ENCODE measurements at places on chromosomes 1 and 21.
A peak's percentile ranks its signal among the peaks of the same experiment; 100 is the strongest.

DNA sequence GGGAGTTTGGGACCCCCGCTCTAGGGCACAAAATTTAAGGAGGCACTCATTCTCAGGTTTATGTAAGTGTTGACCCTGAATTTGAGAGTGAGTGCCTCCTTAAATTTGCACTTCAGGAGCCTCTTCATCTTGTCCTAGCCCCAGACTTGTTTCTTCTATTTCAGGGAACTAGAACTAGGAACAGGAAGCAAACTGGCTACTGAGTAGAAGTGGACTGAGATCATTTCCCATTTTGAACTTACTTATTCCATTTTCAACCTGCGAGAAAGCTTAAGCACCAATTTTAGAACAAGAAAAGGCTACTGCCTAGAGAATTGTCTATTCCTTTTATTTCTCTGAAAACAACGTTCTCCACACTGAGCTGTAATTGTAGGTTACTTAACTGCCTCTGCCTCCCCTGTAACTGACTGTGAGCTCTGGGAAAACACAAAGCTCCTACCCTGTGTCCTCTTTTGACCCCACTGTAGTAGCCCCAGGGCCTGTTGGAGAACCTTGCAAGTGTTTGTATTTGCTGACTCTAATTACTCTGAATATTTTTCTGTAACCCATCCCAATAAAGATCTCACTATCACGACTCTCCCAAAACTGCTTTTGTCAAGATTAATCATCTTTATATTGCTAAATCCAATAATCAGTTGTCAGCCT is 2.5 kb downstream of the PPT1 start:
- no peaks in the 10 kb centered on the region for H3K36me3 ChIP-seq
- H3K27ac ChIP-seq: no peak overlapping the region
- H3K4me1 ChIP-seq: peaks cover 5% of the 10 kb centered on the region

- H3K27me3 ChIP-seq: no peaks in the 10 kb centered on the region
- peak; percentile 64 for DNase-seq
- peaks cover 97% of the 10 kb centered on the region for H3K4me1 ChIP-seq
- H3K36me3 ChIP-seq: no peaks in the 10 kb centered on the region
Observed at GRCh38 chr1:19453741-19454201, 31.6 kb downstream of the CAPZB start.

DNA sequence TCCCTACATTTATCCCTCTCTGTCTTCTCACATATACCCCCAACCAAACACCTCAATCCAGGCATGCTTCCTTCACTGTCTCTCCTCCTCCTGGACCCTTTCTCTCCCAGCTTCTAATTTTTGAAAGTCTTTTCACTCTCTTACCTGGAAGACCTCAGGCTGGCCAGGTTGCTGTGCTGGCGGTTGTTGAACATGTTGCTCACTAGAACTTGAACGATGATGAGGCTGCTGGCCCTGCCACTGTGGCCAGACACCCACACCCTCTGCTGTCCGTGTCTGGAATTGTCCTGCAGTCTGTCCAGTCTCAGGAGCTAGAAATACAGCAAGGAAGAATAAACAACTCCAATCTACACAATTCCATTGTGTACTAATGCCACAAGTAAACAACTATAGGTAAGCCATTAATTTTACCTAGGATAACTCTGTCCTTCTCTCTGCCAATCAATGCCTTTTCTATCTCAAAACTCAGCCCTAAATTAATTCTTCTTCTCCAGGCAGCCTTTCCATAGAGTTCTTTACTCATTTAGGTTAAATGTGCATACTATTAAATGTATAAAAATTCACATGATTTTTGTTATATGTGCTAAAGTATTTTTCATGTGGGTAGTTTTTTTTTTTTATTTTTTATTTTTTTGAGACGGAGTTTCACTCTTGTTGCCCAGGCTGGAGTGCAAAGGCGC is 5.1 kb upstream of the CTSK start:
- peaks cover 48% of the 10 kb centered on the region for H3K36me3 ChIP-seq
- DNase-seq: peak; percentile 74
- H3K27ac ChIP-seq: no peak overlapping the region
- no peaks in the 10 kb centered on the region for H3K27me3 ChIP-seq

- H3K36me3 ChIP-seq: no peaks in the 10 kb centered on the region
- DNase-seq: no peak
- H3K4me1 ChIP-seq: peaks cover 10% of the 10 kb centered on the region
- no peak overlapping the region for H3K4me3 ChIP-seq
Observed at GRCh38 chr1:94143809-94144176, 22.8 kb upstream of the ABCA4 start.

DNA sequence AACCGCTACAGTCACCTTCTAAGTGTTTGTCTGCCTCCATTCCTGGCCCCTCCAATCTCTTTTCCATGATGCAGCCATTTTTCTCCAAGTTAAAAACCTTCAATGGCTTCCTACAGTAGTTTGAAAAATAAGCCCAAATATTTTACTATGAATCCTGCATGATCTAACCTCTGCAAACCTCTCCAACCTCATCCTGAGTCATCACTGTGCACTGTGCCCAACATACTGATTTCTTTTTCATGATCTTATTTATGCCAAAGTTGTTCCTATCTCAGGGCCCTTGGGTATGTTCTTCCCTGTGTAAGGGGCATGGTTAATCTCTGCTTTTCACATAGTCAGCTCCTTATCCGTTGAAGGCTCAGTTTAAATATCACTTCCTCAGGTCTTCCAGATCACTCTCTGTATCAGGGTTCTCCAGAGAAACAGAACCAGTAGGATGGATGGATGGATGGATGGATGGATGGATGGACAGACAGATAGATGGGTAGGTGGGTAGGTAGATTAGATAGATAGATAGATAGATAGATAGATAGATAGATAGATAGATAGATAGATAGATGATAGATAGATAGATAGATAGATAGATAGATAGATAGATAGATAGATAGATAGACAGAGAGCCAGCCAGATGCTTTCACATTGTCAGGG is 18.1 kb upstream of the PTPN14 start:
- H3K27ac ChIP-seq: no peak overlapping the region
- H3K4me1 ChIP-seq: peaks cover 15% of the 10 kb centered on the region
- no peaks in the 10 kb centered on the region for H3K27me3 ChIP-seq
- no peak for DNase-seq
- H3K36me3 ChIP-seq: no peaks in the 10 kb centered on the region

- no peaks in the 10 kb centered on the region for H3K27me3 ChIP-seq
- no peak for DNase-seq
- peaks cover 53% of the 10 kb centered on the region for H3K4me1 ChIP-seq
- peak overlapping the region; percentile 95 for H3K27ac ChIP-seq
- H3K36me3 ChIP-seq: peaks cover 8% of the 10 kb centered on the region
- H3K4me3 ChIP-seq: peak overlapping the region; percentile 90
Observed at GRCh38 chr1:207049514-207049913, 1.5 kb downstream of the YOD1 start.

GRCh38 chr1:203219934-203220333 is 9.5 kb downstream of the CHIT1 start:
- H3K27ac ChIP-seq: no peak overlapping the region
- no peaks in the 10 kb centered on the region for H3K36me3 ChIP-seq
- H3K4me3 ChIP-seq: no peak overlapping the region

- no peaks in the 10 kb centered on the region for H3K4me1 ChIP-seq
- H3K36me3 ChIP-seq: peaks cover 17% of the 10 kb centered on the region
- no peak overlapping the region for H3K4me3 ChIP-seq
- H3K27me3 ChIP-seq: no peaks in the 10 kb centered on the region
- H3K27ac ChIP-seq: no peak overlapping the region
- no peak for DNase-seq
Observed at GRCh38 chr1:61853583-61853982, 111.3 kb downstream of the PATJ start.

DNA sequence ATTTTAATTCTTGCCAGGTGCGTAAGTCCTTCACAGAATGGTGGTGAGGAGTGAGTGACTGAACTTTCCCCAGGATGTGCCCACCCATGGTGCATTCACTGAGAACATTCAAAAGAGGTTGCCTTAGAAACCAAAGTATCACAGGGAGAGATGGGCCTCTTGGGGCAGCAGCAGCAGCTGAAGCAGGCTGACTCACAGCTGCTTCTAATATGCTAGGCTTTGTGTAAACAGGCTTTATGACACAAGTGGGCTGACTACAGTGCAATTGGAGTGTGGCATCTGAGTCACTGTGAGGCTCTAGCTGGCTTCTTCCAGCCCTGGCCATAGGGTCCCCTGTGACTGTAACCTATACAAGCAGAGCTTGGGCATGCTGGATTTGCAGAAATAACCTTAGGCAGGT is 12.6 kb downstream of the PIGP start:
- no peak overlapping the region for H3K4me3 ChIP-seq
- no peaks in the 10 kb centered on the region for H3K27me3 ChIP-seq
- peaks cover 7% of the 10 kb centered on the region for H3K36me3 ChIP-seq
- H3K4me1 ChIP-seq: peaks cover 11% of the 10 kb centered on the region
- no peak for DNase-seq

GRCh38 chr1:164780863-164781262 is 221.9 kb downstream of the PBX1 start:
- peak overlapping the region; percentile 80 for H3K27ac ChIP-seq
- DNase-seq: peak; percentile 82
- H3K4me1 ChIP-seq: peaks cover 85% of the 10 kb centered on the region

- no peak overlapping the region for H3K27ac ChIP-seq
- no peaks in the 10 kb centered on the region for H3K27me3 ChIP-seq
- H3K4me3 ChIP-seq: no peak overlapping the region
- peaks cover 13% of the 10 kb centered on the region for H3K4me1 ChIP-seq
Observed at GRCh38 chr1:236139495-236139894, 2.8 kb upstream of the GPR137B start.

GRCh38 chr1:40696294-40696693 is 4.8 kb downstream of the NFYC start:
- H3K36me3 ChIP-seq: no peaks in the 10 kb centered on the region
- H3K4me3 ChIP-seq: no peak overlapping the region
- H3K4me1 ChIP-seq: peaks cover 20% of the 10 kb centered on the region
- H3K27me3 ChIP-seq: no peaks in the 10 kb centered on the region
- H3K27ac ChIP-seq: no peak overlapping the region

DNA sequence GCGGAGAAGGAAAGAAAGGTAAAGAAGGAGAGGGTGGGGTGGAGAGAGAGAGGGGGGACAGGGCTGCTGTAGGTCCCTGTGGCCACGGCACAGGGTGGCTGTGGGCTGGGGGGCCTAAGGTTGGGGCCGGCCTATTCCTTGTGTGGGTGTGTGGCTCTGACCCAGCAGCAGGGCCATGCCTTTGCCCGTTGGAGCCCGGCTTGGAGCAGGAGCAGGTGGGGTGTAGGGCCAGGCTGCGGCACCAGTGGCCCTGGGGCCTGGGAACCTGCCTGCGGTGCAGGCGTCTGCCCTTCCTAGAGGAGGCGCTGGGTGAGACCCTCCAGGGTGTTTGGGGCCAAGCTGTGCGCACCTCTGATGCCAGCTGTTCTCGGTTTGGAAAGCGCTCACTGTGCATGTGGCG is 19.7 kb upstream of the SUMO3 start:
- DNase-seq: no peak
- peaks cover 7% of the 10 kb centered on the region for H3K4me1 ChIP-seq
- no peaks in the 10 kb centered on the region for H3K36me3 ChIP-seq
- no peak overlapping the region for H3K4me3 ChIP-seq
- peaks cover 3% of the 10 kb centered on the region for H3K27me3 ChIP-seq

GRCh38 chr1:109392788-109393616 is 4.7 kb downstream of the SORT1 start:
- peaks cover 89% of the 10 kb centered on the region for H3K4me1 ChIP-seq
- no peak overlapping the region for H3K4me3 ChIP-seq
- peak; percentile 87 for DNase-seq
- no peaks in the 10 kb centered on the region for H3K36me3 ChIP-seq
- no peaks in the 10 kb centered on the region for H3K27me3 ChIP-seq

DNA sequence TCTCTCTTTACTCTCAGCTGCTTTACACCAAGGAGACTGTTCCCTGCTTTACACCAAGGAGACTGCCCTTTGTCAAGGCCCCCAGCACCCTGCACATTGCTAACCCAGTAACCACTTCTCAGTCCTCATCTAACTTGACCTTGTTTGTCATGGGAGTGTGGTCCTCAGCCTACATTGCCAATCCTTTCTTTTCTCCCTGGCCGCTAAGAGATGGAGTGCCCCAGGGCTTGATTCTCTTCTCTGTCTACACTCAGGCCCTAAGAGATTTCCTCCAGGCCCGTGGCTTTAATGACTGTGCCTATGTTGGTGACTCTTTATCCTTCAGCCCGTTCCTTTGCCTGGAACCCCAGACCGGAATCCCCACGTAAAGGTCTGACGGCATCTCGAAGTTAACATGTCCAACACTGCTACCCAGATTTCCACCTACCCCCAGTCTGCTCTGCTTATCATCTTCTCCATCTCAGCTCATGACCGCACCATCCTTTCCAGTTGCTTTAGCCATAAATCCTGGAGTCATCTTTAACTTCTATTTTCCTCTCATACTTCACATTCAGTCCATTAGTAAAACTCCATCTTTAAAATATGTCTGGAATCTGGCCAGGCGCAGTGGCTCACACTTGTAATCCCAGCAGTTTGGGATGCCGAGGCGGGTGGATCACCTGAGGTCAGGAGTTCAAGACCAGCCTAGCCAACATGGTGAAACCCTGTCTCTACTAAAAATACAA is 9.5 kb upstream of the SEMA4A start:
- peak overlapping the region; percentile 16 for H3K27ac ChIP-seq
- H3K4me3 ChIP-seq: no peak overlapping the region
- H3K27me3 ChIP-seq: no peaks in the 10 kb centered on the region

- H3K27me3 ChIP-seq: no peaks in the 10 kb centered on the region
- no peak for DNase-seq
- no peaks in the 10 kb centered on the region for H3K36me3 ChIP-seq
- no peaks in the 10 kb centered on the region for H3K4me1 ChIP-seq
- no peak overlapping the region for H3K4me3 ChIP-seq
- no peak overlapping the region for H3K27ac ChIP-seq
Observed at GRCh38 chr1:81717230-81717629, 83.5 kb upstream of the ADGRL2 start.

DNA sequence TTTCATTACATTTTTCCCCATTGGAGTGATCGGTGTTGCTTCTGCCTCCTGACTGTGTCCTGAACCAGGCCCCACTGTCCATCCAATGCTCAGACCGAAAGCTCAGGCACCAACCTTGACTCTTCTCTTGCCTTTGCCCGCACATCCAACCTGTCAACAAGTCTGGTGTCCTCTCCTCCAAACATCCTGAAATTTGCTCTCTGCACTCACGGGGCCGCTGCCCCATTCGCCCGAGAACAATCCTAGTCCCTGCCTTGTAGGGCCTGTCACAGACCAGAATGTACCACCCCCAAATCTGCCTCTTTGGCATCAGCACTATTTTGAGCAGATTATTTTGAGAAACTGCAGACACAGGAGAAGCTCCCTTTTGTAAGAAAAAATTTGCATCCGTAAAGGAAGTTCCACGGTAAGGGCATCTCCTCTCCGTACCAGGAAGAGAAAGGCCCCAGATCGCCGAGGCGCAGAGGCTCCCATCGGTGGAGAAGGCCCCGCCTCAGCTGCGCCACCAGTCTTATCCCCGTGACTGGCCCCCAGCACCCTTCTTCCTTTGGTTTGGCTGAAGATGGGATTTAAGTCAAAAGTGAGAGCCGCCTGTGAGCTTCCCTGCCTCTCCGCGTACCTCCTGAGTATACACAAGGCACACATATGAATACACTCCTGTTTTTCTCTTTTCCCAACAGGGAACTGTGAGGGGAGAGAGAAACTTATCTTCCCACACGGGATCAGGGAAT is 7.1 kb downstream of the MORN1 start:
- peaks cover 11% of the 10 kb centered on the region for H3K4me1 ChIP-seq
- H3K4me3 ChIP-seq: no peak overlapping the region
- H3K36me3 ChIP-seq: no peaks in the 10 kb centered on the region

- no peaks in the 10 kb centered on the region for H3K36me3 ChIP-seq
- H3K4me3 ChIP-seq: no peak overlapping the region
Observed at GRCh38 chr1:112044745-112045144, 55.3 kb upstream of the KCND3 start.

- H3K4me1 ChIP-seq: no peaks in the 10 kb centered on the region
- no peaks in the 10 kb centered on the region for H3K27me3 ChIP-seq
- no peak for DNase-seq
- no peaks in the 10 kb centered on the region for H3K36me3 ChIP-seq
- H3K4me3 ChIP-seq: no peak overlapping the region
Observed at GRCh38 chr1:49337251-49337650, 560.6 kb upstream of the BEND5 start.

Data from sigmoid colon (tissue), 7 donors.